ENCODE measurements at places on chromosomes 1 and 21.

- no peak for DNase-seq
These were observed 233.4 kb downstream of the DSCAM start for GRCh38 chr21:40613546-40614030.

DNA sequence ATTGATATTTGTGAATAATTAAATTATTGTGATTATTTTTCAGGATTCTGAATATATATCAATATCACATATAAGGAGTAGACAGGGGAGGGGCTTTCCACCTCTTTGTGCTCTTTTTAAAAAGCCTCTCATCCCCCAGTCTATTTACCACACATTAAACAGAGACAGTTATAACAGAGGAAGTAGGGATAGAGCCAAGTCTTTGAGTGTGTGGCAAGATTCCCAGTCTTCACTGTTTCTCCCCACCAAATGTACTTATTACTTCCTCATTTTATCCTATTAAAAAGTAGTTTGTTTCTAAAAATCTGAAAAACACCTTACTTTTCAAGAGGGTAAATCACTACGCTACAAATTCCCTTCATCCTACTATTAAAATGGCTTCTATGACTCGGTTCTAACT, 46.7 kb downstream of the EPS15 start:
- no peak for DNase-seq

GRCh38 chr1:37288900-37289299, 185.5 kb upstream of the ZC3H12A start:
- peak; percentile 7 for DNase-seq

DNA sequence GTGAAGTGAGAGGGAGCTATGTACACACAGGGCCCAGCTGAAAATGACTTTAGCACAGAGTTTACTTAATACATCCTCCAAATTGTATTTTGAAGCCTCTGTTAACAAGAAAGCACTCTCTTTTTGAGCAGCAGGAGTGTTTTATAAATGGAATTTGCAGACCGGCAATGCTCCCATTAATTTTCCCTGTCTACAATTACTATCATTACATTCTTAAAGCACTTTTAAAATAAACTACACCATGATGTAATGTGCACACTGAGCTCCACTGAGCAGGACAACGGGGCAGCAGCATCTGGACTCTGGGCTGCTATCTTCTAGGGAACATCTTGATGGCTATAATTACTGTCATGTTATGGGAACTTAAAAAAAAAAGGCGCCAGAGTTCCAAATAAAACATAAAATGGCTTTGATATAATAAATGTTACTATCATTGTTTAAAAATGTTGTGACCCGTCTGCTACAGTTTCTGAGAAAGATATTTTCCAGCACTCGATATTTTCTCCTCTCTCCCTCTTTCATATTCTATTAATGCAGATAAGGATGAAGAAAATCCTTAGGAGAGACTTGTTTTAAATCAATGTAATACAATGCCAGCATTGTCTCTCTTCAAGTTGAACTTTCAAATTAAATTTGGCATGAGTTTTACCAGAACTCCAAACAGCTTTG, 150.9 kb downstream of the HLX start:
- no peak for DNase-seq

DNA sequence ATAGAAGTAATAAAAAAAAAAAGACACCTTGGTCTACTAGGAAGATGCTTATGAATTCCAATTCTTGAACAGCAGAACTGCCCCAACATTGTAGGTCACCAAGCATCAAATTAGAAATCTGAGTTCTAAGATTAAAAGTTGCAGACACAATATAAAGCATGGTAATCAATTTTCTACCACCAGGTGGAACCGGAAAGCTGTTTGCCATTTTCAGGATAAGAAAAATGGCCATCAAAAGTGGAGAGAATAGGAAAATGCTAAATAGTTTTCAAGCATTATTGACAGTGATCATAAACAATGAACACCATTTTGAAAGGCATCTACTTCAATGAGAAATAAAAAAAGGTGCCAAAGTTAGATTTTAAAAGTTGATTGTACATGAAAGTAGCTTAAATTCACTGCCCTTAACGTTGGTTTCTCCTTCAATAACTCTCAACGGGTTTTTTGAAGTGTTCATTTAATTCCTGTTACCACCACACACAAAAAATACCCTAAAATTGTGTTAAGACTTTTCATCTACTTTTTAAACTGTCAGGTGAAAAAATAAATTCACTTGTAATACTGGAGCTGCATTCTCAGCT, 252.9 kb downstream of the KCNT2 start:
- DNase-seq: no peak

DNA sequence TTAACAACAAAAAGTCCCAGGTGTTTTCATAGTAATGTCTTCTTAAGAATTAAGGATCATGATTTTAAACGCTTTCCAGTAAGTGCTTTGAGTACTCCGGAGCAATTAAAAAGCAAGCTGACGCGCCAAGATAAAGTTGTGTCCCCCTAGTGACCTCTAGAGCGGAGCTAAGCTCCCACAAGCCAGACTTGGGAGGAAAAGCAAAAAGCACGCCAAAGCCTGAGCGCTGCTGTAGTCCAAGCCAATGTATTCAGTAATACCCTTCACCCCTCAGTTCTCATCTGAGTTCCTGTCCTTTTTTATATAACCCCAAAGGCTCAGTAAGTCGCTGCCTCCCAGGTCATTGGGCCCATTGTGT, 3.5 kb upstream of the SLC44A5 start:
- DNase-seq: no peak

DNA sequence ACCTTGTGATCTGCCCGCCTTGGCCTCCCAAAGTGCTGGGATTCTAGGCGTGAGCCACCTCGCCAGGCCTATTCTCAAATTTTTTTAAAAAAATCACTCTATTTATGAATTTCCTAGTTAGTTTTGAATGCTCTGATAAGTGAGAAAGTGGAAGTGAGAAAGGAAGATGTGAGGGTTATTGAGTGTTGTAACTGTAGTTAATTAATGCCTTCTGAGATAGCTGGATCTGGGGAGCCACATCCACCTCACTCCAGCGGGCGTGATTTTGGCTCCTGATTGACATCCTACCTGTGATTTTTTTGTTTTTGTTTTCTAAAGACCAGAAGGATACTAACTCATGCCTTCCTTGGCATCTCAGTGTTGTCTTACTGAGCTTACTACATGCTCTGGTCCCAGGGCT, 65.6 kb downstream of the ST3GAL3 start:
- DNase-seq: no peak

DNA sequence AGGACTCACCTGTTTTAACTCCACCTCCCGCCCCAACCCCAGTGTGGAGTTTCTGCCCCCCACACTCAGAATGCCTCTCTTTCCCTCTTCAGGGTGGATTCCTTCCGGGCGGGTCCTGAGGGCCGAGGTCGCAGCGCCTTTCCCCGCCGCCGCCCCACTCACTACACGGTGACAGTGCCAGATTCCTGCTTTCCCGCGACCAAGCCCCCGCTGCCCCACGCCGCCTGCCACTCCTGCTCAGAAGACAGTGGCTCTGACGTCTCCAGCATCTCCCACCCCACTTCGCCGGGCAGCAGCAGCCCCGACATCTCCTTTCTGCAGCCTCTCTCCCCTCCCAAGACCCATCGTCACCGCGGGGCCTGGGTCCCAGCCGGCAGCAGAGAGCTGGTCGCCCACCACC, 16.7 kb downstream of the INAVA start:
- no peak for DNase-seq

DNA sequence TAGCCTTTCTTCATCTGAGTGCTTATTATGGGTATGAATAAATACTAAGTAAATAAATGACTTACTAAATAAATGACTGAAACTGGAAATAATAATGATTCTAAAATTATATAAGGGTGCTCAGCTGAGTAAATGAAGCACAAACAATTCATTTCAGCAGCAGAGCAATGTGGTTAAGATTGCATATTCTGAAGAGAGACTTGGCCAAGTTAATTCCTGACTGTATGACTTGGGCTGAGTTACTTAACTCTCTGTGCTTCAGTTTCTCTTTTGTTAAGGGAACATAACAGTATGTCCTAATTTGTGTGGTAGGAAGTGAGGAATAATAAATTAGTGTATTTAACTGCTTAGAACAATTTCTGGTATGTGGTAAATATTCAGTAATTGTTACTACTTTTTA, 19.1 kb downstream of the AGL start:
- no peak for DNase-seq

GRCh38 chr1:10651389-10651766, 145.1 kb downstream of the CASZ1 start:
- no peak for DNase-seq

DNA sequence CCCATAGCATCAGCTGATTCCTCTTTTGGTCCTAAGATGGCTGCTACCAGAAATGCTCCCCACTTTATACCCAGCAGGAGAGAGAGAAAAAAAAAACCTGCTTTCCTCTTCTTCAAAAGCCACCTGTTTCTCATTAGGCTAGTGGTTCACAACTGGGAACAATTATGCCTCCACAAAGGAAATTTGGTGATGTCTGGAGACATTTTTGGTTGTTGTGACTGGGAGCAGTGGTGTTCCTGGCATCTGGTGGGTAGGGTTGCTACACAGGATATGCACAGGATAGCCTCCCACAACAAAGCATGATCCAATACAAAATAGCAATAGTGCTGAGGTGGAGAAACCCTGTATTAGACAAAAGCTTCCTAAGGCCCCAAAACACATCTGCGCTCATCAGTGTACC, 38.5 kb upstream of the SGIP1 start:
- DNase-seq: no peak

- no peak for DNase-seq
These were observed 12.4 kb upstream of the UMODL1 start for GRCh38 chr21:42058631-42059111.

DNA sequence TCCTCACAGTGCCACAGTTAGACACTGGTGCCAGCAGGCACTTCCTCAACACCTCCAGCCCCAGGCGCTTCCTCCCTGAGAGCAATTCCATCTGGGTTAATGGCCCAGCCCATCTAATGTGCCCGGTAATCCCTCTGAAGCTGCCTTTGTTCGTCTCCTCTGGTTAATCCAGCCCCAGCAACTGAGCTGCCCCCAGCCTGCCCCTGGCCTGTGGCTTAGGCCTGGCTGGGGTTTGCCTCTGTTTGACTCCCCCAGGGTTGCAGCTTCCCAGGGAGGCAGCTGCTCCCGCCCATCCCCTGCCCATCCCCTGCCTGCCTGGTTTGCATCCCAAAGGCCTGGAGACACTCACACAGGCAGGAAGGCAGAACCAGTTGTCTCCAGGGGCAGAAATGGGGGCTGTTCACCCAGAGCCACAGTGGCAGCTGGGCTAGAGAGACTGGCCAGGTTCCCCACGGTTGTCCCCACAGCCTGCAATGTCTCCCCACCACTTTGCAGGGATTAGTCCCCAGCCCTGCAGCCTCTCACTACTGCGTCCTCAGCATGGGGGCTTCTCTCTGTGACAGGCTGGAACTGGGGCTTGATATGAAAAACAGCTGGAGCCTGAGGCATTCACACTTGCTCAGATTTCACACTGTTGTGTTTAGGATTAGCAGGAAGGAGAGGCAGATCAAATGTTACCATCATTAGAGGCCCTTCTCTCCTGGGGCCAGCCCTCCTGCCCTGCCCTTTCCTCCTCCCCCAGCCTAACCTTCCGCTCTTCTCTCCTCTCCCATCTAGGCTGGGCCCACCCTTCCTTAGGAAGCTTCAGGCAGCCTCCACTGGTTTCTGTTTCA, 120.2 kb downstream of the TLR5 start:
- DNase-seq: no peak

DNA sequence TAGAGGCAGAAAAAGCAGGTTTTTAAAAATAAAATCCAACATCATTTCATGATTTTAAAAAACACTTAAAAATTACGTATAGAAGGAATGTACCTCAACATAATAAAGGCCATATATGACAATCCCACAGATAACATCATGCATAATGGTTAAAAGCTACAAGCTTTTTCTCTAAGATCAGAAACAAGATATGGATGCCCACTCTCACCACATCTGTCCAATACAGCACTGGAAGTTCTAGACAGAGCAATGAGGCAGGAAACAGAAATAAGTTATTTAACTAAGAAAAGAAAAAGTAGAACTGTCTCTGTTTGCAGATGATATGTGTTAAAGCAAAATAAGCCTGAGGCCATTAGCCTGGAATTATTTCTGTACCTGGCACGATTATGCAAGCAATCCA, 96.3 kb downstream of the UCHL5 start:
- DNase-seq: no peak

- no peak for DNase-seq
These were observed 24.8 kb downstream of the PPP2R5A start for GRCh38 chr1:212309967-212310366.

GRCh38 chr1:205543351-205544301, 39.2 kb downstream of the CDK18 start:
- peak; percentile 39 for DNase-seq

DNA sequence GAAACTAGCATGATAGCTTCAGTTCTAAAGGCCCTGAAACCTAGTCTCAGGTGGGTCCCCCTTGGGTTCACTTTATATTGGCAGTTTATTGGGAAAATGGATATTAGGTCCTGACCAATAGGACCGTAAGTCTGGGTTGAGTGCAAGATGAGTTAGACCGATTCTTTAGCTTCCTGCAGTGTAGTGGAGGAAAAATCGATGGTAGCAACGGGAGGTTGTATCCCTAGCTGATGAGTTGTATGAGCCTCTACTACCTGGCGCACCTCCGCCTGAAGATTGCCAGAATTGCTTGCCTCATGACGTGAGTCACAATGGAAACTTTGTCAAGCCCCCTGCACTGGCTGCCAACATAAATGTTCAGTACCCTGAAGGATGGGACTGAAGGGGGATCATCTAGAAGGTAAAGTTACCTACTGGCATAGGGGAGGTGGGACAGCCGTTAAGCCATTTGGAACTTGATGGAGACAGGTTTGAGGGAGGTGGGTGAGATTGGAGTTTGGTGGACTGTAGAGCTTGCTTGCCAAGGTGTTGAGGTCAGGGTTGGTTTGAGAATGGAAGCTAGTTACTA, 3.9 kb downstream of the RCC1 start:
- peak; percentile 41 for DNase-seq

DNA sequence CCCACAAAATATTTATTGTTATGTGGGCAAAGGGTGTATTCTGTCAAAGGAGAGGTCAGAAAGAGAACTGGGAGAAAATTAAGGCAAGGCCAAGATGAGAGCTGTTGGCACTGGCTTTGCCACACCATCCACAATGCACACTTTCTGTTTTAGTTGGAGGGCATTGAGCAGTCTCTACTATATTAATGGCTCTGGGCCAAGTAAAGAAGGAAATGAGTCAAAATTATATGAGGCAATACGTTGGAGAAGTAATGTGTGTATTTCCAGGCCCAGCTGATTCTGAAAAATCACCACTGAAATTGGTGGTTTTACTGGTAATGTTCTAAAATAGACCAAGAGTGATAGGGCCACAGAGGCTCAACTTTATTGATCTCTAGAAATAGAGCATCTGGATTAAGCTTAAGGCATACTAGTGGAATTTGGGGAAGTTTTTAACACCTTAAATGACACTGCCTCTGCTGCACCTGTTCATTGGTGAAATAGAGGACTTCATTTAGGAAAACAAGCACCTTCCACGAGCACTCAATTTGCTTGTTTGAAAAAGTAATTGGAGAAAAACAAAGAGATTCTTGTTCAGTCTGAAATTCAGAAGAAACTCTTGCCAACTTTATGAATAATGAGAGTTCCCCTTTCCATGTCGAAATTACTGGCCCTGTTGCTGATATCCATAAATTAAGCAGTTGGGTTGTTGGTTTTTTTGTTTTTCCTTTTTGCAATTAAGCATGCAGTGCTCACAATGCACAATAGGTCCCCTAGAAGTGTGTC, 424.9 kb downstream of the ADGRL2 start:
- no peak for DNase-seq

Measured in stimulated activated CD4-positive, alpha-beta T cell treated with anti-CD3 and anti-CD28 coated beads, Interleukin-1b, Interleukin-23, amount 100 ng/mL, for 48 hours (primary cell).